Lower lobe of right lung (tissue), 2 donors: ENCODE measurements at places on chromosomes 7 and 10. TPM values are rescaled to one million over a fixed set of nuclear protein-coding genes. Genes with fewer than 3 reads are reported as not detected.

- no peak for DNase-seq
Observed at GRCh38 chr10:58651040-58651439, 138.4 kb downstream of the BICC1 start.

- no peak for DNase-seq
Observed at GRCh38 chr7:148620749-148621359, 30.3 kb downstream of the C7orf33 start.

Gene KLF14
- total RNA-seq: not detected

GRCh38 chr10:29345144-29345909 is 56.5 kb downstream of the LYZL1 start:
- DNase-seq: no peak

- no peak for DNase-seq
Observed at GRCh38 chr7:29851487-29851886, 45.2 kb downstream of the WIPF3 start.

DNA sequence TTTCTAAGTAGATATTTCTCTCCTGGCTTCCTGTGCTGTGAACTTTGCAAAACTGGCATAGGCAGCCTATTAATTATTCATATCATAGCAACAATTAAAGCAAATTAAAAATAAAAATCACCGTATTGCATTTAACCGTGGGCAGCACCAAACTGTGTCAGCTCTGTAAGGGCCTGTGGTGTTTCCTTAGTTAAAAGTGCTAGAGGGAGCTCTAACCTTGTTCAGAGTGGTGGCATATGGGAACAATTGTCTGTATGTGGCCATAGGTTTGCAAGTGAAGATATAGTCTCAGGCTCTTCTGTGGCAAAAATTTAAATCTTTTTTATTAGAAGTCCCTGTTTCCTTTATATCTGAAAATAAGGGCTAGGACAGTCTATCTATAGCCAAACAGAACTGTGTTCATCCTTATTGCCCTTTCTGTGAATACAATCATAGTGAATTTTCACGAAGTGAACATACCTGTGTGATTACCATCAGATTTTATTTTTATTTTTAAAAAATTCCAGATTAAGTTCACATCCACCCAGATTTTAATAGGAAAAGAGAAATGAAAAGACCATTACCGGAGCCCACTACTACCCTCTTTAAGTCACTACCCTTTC is 92.6 kb downstream of the POLL start:
- DNase-seq: no peak

GRCh38 chr7:83466956-83467355 is 182.0 kb downstream of the SEMA3E start:
- DNase-seq: no peak

Gene USP6NL
- 20.0 TPM for total RNA-seq

DNA sequence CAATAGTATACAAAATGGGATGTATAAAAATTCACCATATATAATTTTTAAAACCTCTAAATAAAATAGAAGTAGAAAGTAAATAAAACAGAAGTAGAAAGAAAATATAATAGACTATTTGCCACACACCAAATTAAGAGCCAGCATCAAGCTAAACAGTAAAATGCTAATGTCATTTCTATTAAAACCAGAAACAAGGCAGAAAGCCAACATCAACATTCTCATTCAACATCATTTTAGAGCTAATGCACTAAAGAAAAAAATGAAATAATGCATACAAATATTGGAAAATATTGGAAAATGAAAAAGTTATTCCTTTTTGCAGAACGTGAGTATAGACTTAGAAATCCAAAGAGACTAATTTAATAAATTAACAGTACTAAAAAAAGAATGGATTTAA is 23.4 kb upstream of the RELN start:
- no peak for DNase-seq

- no peak for DNase-seq
Observed at GRCh38 chr10:122001698-122002097, 12.7 kb downstream of the TACC2 start.

DNA sequence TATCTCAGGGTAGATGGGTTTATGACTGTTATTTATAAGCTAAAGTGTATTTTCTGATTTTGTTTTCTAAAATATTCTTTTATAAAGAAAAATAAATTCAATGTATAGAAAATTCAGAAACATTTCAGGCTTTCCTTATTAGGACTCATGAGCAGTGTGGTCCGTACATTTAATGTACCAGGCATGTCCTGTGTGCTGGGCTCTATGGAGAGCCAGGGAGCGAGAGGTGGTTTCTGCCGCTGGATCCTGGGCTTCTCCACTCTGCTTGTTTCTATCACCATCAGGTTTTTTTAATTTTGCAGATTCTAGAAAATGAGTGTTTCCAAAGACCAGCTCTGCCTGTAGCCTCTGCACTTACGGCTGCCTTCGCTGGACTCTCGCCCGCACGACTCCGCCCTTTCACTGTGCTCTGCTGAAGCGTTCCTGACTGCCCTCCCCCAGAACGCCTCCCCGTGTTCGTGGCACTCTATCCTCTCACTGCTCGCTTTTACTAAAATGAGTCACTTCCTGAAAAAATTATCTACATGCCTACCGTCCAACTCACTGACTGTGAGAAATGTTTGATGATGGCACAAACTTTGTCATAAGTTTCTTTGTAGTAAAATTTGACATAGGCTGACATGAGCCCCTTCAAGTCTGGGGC is 188.5 kb downstream of the ZMYND11 start:
- DNase-seq: peak; percentile 68

Gene DLX5
- not detected for total RNA-seq

Gene TBXAS1
- 92.6 TPM for total RNA-seq

DNA sequence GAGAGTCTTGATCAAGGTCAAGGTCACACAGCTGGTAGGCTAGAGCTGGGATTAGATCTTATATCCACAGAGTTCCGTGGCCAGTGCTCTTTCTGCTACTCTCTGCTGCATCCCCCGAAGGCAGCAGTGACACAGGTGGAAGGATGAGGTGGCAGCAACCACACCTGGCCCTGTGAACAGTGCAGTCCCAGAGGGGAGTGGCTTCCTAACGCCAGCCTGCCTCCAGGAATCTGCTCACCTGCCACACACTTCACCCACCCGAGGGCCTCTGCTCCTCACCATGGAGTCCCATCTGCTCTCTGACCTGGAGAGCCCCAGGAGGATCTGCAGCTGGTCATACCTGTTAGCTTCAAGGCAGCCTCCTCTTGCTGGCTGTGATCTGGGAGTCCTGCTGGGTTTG is 484.2 kb downstream of the PLXNA4 start:
- DNase-seq: no peak

Gene IGF2BP3
- total RNA-seq: 2.0 TPM

Gene ASAH2
- not detected for total RNA-seq

- DNase-seq: no peak
Observed at GRCh38 chr7:121608785-121609184, 212.7 kb upstream of the FAM3C start.

DNA sequence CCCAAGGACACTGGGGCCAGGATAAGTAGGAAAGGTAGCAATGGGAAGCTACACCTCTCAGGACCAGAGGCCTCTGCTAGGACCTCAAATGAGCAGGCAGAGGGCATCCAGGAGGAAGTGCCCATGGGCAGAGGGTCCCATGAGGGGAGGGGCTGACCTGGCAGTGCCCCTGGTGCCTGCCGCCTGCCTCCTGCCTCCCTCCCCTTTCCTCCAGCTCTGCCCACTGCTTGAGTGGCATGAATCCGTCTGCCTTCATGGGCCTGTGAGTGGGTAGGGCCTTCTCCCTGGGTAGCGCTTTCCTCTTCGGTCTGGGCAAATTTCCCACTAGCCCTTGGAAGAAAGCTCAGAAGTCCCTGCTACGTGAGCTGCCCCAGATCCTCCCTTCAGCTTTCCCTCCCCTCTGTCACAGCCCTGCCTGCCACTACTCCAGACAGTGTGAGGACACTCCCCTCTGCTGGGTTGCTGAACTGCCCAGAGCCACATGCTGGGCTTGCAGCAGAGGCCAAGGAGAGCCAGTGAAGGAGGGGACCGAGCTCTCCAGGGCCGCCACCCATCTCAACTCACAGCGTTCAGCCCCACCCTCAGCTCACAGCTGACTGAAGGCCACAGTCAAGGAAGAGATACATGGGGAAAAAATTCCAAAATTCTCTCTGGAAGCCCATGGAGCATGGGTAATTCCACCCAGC is 141.4 kb downstream of the ARHGAP22 start:
- no peak for DNase-seq

Gene UCN3
- total RNA-seq: 0.53 TPM

DNA sequence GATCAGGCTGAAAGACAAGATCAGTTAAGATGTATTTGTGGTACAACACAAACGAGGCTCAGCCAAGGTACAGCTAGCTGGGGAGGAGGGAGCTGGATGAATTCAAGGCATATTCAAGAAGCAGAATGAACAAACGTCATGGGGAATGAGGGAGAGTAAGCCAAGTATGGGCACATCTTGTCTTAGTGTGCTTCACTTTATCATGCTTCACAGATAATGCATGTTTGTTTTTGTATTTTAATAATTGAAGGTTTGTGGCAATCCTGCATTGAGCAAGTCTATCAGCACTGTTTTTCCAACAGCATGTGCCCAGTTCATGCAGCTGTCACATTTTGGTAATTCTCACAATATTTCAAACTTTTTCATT is 135.4 kb downstream of the HIBADH start:
- no peak for DNase-seq

Gene OR6V1
- total RNA-seq: not detected

GRCh38 chr7:1130021-1130990 is 29.7 kb downstream of the ZFAND2A start:
- DNase-seq: peak; percentile 38

DNA sequence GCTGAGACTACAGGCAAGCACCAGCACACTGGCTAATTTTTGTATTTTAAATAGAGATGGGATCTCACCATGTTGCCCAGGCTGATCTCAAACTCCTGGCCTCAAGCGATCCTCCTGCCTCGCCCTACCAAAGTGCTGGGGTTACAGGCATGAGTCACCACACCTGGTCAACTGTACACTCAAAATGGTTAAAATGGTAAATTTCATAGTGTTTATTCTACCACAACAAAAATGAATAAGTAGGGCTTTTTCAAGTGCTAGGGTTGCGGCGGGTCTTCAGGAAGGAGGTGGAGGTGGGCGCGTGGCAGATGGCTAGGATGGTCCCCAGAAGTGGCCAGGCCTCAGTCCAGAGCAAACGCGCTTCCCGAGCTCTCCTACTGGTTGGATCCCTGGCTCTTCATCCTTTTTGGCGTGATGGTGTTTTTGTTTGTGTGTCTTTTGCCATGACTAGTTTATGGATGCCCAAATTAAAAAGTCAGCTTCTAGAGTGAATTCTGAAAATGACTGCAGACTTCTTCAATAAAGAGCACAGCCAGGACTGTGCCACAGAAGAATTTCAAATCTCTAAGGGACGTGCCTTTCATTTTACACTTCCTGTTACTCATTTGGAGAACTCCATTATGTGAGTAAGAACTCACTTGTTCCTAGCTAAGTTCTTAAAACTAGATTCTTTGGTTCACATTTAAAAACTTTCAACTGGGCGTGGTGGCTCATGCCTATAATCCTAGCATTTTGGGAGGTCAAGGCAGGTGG is 73.9 kb downstream of the TMEM130 start:
- no peak for DNase-seq

- DNase-seq: no peak
Observed at GRCh38 chr10:14611968-14612693, 162.6 kb downstream of the FAM107B start.

- no peak for DNase-seq
Observed at GRCh38 chr7:73994761-73995160, 33.2 kb upstream of the ELN start.

DNA sequence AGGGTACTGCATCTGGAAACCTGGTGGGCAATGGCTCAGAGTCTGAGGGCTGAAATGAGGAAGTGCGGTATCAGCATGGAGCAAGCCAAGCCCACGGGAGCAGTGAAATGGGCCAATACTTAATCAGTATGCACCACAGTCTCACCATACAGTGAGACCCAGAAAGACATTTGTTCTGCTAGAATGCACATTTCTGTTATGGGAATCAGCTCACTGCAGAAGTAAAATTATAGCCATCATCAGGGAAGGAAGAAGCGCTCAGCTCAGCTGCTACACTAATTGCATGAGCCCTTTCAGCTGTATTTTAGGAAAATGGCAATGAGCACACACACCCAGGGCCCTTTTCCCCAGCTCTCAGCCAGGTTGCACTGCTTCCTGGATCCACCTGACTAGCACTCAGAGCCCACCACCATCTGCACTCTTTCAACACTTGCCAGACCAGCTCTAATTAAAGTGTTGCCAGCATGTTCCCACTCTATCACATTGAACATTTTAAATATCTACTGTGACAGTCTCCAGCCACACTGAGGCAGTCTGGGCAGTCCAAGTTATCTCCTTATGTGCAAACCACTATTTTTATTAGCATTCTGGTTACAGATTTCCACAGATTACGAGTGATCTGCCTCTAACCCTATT is 44.2 kb upstream of the PIK3AP1 start:
- no peak for DNase-seq

DNA sequence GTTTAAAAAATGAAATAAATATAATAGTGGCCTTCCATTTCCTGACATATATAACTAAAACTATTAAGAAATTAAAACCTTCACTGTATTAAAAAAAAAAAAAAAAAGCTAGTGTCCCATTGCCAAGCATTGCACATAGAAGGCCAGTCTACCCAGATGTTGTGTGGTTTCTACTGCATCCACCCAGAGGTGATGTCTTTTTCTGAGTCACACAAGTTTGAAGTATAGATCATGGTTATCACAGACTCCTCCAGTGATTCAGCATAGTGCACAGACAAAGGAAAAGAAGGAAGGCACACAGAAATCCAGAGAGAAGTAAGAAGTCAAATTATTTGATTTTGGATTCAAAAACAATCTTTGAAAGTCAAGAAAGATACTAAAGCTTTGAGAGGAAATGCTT is 429.0 kb downstream of the ETV1 start:
- no peak for DNase-seq

GRCh38 chr7:51270965-51271364 is 45.6 kb downstream of the COBL start:
- no peak for DNase-seq

DNA sequence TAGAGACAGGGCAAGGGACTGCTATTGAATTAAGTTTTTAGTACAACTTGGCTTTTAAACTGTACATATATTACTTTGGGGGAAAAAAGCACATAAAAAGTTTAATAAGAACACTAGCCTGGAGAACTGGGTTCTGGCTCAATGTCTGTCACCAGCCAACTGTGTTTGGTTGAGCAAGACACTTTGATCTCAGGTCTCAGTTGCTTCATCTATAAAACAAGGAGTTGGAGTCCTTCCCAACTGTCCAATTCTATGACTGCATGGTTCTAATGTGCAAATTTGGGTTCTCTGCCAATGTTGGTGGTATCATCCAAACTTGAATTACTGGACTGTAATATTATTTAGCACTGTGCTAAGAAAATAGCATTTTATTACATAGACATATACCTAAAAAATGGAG is 50.3 kb downstream of the ATXN7L1 start:
- DNase-seq: no peak

DNA sequence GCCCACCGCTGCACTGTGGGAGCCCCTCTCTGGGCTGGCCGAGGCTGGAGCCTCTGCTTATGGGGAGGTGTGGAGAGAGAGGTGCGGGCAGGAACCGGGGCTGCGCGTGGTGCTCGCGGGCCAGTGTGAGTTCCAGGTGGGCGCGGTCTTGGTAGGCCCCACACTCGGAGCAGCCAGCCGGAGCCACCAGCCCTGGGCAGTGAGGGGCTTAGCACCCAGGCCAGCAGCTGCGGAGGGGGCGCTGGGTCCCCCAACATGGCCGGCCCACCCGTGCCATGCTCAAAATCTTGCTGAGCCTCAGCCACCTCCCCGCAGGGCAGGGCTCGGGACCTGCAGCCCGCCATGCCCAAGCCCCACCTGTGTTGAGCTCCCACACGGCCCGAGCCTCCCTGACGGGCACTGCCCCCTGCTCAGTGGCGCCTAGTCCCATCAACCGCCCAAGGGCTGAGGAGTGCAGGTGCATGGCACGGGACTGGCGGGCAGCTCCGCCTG is 856.8 kb upstream of the CELF2 start:
- no peak for DNase-seq

Gene NEUROD6
- not detected for total RNA-seq

Gene MAP3K8
- 34.0 TPM for total RNA-seq

Gene PRKCQ
- total RNA-seq: 8.1 TPM
